ENCODE measurements at places on chromosomes 3 and 15.
A peak's percentile ranks its signal among the peaks of the same experiment; 100 is the strongest.

DNA sequence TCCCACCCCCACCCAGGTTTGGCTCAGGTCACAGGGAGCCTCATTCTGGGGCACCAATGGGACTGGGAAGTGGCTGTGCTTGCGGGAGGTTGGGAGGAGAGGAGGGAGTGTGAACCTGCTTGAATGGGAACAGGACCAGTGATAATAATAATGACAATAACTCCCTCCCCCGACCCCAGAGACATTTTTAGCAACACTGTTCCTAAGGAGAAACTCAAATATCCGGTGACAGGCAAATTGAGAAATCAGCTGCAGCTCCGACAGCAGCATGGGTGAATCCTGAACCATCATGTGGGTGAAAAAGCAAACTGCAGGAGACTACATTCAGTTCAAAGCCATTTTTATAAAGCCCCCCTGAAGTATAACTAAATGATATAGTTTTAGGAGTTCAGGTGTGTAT lies 11.6 kb upstream of the RPL29 start:
- no peak for DNase-seq

- no peak for DNase-seq
Observed at GRCh38 chr15:64856429-64857145, 14.9 kb downstream of the PLEKHO2 start.

GRCh38 chr3:128547368-128547987 lies 54.5 kb upstream of the GATA2 start:
- peak; percentile 19 for DNase-seq

- DNase-seq, result no peak
Observed at GRCh38 chr3:5191555-5192304, 4.2 kb downstream of the EDEM1 start.

- DNase-seq, result no peak
Observed at GRCh38 chr3:23094412-23094811, 108.7 kb upstream of the UBE2E2 start.

GRCh38 chr15:64209680-64210334 lies 47.0 kb upstream of the PPIB start:
- DNase-seq, result no peak

GRCh38 chr15:48177766-48178647 lies at the start of gene MYEF2:
TSS of gene MYEF2 (minus strand) at chr15:48178295. CDS start at chr15:48178237, 58 bp downstream.
- DNase-seq, result peak; percentile 28

DNA sequence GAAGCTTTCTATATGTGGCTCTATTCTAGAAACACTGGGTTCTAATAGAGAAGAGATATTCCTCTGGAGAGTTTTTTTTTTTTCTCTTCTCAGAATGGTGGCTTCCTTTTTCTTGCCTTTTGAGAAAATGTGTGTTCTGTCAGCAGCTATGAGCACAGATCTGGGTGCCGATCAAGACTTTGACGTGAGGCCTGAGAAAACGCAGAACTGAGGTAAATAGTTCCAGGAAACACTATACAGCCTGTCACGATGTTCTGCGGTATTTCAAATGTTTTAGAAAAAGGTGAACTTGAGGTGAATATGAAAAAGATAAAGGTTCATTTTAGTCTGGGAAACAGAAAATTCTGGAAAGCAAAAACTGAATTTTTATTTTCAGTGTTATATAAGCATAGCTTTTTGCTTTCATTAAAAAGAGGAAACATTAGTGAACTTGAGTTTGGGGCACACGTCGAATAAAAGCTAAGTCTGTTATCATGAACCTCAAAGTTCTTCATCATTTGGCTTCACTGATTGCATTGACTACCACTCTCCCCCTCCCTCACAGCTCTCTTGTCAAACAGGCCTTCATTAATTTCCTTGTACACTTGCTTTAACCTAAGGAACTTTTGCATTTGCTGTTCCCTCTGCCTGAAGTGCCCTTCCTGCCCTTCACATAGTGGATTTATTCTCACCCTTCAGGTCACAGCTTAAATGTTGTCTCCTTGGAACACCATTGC lies 265.1 kb downstream of the NFKBIZ start:
- DNase-seq, result no peak

DNA sequence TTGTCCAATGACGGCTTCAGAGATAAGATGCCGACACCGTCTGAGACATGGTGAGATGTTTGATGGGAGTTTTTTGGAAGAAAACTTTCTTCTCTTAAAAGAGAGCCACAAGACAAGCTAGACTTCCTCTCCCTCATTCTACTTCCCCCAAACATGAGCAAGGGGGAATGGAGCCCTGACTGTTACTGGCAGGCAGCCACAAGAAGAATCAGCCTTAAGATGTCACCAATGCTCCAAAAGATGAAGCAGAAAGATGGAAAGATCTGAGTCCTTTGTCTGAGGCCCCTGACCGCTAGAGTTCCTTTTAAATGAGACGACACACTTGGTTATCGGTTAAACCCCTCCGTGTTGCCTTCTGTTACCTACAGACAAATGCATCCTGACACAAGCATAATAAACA lies 108.7 kb downstream of the ST8SIA2 start:
- no peak for DNase-seq

- DNase-seq, result no peak
Observed at GRCh38 chr3:124172283-124172682, 180.4 kb upstream of the ROPN1 start.

DNA sequence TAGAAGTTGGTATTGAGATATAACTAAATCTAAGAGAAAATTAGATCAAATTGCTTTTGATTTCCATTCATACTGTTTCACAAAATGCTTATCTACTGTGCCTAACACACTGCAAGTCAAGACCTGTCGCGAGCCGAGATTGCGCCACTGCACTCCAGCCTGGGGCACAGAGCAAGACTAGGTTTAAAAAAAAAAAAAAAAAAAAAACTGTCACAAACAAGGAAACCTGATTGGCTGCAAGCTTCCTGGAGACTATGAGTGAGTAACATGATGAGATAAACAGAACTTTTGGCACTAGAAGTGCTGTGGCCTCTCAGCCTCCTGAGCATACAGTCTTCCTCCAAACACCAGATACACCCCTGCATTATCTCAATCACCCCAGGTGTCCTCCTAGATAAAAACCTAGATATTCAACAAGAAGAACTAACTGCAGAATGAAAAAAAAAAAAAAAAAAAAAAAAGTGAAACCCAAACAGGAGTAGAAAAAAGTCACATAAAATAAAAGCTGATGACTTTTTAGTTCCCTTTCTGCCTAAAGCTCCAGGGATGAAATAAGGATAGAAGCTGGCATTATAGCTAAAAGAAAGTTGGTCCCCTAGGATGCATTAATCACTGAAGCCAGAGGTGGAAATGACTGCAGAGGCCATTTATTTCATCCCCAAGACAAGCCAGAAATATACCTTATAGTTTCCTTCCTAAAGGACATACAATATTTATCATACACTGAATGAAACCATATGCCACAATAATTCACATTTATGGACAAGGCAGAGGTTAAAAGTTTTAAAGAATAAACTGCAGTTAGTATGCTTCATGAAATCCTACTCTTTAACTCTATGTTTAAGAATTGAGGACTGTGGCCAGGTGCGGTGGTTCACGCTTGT lies 82.4 kb downstream of the P3H2 start:
- DNase-seq, result no peak

- DNase-seq, result no peak
Observed at GRCh38 chr15:98342911-98343310, 305.4 kb upstream of the IGF1R start.

- DNase-seq, result no peak
Observed at GRCh38 chr3:142973217-142974009, 9.9 kb upstream of the PAQR9 start.

DNA sequence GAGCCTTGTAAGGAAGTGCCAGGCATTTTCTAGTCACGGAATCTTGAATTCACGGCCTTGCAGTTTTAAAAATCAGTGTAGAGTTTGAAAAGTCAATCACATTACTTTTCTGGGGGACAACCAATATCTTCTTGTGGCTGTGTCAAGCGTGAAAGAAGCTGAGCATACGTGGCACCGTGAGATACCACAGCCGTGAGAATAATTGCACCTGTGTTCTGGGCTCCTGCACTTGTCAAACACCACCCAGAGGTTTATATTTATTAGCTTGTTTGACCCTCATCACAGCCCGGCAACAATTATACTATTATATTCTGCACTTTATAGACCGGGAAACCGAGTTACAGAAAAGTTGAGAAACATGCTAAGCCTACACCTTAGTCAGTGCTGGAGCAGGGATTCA lies 45.2 kb downstream of the ARRDC4 start:
- DNase-seq, result no peak

DNA sequence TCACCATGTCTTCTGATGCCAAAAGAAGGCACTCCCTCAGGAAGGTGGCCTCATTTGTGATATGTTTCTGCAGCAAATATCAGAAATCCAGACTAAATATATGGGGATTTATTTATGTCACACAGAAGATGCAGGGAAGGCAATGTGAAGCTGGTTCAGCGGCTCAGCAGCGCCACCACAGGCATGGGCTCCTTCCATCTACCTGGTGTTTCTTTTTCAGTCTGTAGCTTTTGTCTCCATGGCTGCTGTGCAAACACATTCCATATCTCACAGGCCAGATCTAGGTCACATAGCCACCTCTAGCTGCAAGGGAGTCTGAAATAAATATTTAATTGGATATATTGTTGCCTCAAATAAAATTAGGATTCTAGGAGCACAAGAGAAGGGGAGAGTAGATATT lies 502.1 kb upstream of the IL12A start:
- no peak for DNase-seq

- no peak for DNase-seq
Observed at GRCh38 chr3:131602011-131602779, 99.4 kb upstream of the MRPL3 start.

- no peak for DNase-seq
Observed at GRCh38 chr3:196638861-196639482, 522 bp upstream of the NRROS start.

DNA sequence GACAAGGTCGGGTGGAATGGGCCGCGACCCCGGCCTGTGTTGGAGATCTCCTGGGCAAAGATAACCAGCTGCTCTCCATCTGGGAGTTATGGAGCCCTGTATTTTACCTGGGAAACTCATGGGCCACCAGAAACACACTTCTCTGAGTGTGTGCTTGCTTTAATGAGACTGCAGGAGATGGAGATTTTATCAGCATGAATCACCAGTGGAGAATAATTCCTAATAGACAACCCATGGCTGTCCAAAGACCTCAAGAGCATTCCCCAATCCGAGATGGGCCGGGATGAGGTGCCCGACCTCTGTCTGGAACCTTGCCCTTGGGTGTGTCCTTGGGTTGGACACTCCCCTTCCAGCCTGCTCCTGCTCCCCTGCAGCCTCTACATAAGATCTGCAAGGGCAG lies 389.3 kb downstream of the GABRG3 start:
- DNase-seq, result no peak

DNA sequence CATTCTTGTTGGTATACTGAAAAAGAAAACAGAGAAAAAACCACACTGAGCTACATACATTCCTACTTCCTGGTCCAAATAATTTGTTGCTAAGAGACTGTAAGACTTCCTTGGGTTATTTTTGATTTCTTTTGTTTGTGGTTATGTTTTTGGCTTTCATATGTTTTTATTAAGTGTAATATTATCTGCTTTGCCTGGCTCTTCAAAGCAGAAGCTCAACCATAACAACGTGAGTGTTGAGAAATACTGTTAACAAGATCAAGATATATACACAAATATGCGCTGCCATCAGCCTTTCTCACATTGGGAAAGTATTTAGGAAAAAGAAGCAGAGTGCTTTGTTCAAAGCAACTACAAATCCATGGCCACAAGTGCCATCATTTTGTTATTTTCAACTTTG lies 556.2 kb upstream of the CBLB start:
- peak; percentile 79 for DNase-seq

- DNase-seq, result no peak
Observed at GRCh38 chr15:82040862-82041261, 5.0 kb downstream of the MEX3B start.

DNA sequence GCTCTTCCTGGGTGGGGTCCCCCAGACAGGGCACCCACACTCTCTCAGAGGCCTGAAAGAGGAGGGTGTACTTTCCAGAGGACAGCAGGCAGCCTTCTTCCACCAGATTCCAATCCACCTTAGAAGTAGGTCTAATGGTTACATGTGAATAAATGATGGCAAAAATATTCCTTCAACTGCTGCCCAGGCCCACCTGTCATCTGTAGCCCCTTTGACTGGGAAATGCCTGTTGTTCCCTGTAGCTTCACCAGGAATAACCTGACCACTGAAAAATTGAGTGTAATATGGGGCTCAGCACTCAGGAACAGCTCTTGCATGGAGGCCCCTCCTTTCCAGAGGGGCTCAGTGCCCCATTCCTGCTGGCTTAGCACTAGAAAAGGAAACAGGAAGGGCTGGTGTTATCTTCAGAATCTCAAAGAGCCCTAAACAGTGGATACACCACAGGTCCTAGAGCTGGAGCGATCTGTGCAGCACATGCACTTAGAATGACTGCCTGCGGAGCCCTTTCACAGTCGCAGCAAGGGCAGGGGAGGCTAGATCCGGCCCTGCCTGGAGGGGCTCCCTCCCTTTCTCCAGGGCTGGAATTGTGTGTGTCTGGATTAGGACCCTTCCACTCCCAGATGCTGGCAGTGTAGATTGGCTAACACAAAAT lies 32.1 kb downstream of the SLC22A14 start:
- no peak for DNase-seq

- no peak for DNase-seq
Observed at GRCh38 chr3:48950051-48950450, 31.4 kb downstream of the ARIH2 start.

DNA sequence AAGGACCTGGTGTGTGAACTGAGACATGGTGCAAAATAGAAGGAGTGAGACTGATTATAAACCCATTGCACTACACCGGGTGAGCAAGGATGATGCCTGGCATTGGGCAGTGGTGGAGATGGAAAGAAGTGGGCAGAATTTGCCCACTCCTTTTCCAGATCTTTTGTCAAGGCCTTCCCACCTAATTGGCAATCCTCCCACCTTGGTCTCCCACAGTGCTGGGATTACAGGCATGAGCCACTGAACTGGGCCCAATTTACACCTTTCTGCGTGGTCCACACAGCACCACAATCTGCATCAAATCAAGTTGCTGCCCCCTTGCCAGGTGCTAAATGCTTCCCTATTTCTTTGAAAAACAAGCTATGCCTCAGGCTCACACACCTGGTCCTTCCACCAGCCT lies 5.4 kb downstream of the FBXO40 start:
- DNase-seq, result no peak

DNA sequence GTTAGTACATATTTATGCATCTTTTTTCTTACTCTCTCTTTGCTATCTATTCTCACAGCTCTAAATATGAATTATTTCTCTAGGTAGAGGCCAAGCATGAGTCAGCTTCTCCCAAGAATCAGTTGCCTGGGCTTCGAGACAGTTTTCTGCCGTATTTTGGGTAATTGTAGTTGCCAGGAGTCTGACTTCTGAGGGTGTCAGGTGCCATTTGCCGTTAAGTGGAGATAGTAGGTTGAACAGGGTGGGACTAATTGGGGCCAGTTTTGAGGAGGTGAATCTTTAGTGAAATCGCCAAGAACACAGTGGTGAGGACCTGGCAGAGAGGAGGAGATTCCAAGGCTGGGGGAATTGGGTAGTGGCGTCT lies 7.8 kb upstream of the NRROS start:
- no peak for DNase-seq
